ENCODE measurements at places on chromosomes 16 and 17.

- no peak for DNase-seq
Observed at GRCh38 chr17:39080421-39081078, 70.9 kb downstream of the PLXDC1 start.

GRCh38 chr17:36089888-36090836 lies at the start of gene CCL3:
Gene CCL3, minus strand, starts transcription at chr17:36090143. Its CDS starts 85 bp downstream, at chr17:36090058.
- no peak for DNase-seq

GRCh38 chr17:38751144-38751807 lies 1.3 kb upstream of the PSMB3 start:
- DNase-seq: no peak

DNA sequence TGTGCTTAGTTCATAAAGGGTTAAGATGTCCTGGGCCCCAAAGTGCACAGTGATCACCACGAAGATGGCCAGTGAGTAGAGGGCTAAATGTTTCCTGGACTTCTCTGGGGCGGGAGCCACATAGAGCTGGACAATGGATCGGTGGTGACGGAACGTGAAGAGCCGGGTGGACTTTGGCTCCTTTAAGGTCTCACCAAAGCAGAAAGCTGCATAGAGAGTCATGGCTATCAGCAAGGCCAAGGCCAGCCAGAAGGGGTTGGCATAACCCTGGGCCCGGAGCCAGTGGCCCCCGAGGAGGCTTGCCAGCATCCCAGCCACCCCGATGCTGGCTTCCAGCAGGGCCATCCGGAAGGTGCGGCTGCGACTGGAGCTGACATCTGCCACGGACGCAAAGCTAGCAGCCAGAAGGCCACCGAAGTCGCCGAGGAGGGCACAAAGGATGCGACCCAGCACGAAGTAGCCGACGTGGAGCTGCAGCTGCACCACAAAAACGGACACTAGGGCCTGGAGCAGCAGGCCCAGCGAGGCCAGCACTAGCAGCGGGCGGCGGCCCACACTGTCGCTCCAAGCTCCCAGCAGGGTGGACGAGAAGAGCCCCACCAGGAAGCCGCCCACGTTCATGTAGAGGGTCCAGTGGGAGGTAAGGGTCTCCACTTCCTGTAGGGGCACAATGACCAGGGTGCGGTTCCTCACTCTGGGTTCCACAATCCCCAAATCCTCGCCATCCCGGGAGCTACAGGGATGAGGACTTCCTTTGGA lies 1.0 kb downstream of the SLC46A1 start:
- DNase-seq: no peak

DNA sequence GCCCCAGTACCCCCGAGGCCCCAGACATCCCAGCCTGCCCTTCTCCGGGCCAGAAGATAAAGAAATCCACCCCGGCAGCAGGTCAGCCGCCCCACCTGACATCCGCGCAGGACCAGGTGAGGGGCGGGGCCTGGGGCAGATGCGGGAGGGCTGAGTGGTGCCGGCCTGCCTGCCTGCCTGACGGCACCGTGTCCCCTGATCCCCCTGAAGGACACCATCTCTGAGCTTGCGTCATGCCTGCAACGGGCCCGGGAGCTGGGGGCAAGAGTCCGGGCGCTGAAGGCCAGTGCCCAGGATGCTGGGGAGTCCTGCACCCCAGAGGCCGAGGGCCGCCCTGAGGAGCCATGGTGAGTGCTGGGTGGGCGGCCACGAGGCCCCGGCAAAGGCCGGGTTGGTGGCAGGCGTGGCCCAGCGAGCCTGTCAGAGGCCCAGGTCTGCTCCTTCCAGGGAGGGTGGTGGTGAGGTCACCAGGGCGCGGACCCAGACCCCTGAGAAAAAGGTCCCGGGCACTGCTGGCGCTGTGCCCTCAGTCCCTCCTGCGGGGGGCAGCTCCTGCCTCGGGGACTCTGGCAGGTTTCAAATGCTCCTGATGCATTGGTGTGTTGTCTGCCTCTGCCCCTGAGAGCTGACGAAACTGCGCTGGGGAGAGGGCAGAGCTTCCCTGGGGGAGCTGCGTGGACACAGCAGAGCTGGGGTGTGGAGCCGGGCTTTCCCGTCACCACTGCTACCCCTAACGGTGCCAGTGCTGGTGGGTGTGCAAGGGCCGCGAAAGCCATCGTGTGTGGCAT lies 1.2 kb downstream of the CDT1 start:
- no peak for DNase-seq

GRCh38 chr17:72775919-72776318 lies 316.6 kb downstream of the SLC39A11 start:
- no peak for DNase-seq

DNA sequence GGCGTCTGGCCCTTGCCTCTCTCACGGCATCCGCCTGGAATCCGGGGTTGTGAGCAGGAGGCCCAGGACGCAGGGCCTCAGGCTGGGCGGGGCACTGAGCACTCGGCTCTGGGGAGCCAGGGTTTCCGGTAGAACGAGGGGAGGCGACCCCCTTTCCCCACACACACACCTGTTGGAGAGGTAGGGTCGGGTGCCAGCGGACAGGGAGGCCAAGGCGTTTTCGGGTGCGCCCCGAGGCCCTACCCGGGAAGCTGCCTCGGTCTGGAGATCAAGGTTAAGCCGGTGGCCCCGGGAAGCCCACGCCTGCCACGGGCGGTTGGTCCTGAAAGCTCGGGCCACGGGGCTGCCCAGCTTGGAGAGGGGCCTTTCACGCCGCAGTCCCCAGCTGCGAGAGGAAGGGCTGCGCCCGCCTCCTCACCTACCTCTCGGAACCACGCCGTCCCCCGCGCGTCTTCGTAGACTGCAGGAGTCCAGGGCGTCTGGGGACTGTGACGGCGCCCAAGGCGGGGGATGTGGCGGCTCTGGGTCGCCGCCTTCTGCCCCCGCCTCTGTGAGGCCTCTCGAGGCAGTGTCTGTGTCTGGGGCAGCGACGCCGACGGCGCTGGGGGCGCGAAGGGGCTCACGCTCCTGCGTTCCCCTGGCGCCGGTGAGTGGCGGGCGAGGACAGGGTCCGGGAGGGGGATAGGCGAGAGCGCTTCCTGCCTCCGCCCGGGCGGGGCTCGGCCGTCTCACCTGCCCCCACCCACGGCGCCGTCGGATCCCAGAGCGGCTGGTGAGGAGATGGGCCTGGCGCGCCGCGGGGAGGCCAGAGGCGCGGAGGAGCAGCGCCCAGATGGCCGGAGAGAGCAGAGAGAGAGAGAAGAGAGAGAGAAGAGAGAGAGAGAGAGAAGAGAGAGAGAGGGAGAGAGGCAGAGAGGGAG lies 20.3 kb upstream of the HOXB9 start:
- no peak for DNase-seq

DNA sequence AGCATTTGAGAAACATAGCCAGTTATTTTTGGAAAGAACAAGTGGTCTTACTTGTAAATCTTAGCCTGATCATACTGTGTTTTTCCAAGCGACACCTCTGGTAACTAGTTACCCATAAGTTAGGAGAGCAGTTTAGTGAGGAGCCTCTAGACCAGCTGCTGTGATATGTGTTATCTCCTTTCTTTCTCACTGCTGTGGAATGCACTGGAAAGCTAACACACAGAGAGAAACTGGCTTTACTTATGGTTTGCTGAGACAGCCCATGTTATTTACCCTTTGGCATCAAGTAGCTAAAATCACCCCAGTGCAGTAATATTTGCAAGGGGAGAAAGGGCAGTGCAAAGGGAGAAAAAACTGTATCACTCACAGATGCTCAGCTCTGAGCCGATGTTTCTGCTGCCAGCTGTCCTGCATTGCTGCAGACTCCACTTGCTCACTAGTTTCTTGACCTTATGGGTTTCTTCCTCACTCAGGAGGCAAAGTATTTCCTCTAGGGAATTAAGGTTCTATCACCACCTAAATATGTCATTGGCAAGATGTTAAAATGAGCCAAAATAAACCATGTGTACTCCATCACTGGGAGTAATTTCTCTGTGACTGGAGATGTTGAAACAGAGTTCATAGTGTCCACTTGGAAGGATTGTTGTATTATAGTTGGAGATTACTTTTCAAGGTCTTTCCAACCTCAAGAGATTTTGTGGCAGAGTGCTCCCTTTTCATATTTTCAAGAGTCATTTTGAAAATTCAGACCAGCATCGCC lies 2.3 kb downstream of the RBFOX1 start:
- DNase-seq: no peak

DNA sequence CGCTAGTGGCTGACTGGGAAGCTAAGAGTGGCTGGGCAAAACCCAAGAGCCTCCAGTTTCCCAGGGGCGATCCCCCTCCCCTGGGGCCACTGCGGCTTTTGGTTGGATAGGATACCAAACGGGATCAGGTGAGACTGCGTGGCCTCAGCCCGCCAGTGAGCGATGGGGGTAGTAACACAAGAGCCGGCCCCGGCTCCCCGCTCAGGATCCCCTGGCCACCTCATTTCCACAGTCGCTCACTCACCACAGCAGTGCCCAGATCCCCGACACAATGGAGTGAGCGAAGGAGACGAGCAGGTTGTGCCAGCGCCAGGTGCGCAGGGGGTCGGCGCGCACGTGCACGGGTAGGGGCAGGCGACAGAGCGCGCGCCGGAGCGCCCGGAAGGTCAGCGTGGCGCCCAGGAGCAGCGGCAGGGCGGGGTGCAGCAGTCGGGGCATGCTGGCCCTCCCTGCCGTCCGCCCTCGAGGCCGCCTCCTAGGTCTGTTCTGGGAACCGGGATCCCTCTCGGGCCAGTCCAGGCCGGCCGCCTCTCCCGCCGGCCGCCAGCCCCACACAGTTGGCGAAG lies 290 bp downstream of the TLCD1 start:
- peak; percentile 80 for DNase-seq

- no peak for DNase-seq
Observed at GRCh38 chr17:19978805-19979211, 1.2 kb upstream of the AKAP10 start.

- DNase-seq: peak; percentile 35
Observed at GRCh38 chr16:57186872-57187854, 1.0 kb downstream of the RSPRY1 start.

GRCh38 chr17:19412510-19412909 lies 1.5 kb downstream of the RNF112 start:
- no peak for DNase-seq

DNA sequence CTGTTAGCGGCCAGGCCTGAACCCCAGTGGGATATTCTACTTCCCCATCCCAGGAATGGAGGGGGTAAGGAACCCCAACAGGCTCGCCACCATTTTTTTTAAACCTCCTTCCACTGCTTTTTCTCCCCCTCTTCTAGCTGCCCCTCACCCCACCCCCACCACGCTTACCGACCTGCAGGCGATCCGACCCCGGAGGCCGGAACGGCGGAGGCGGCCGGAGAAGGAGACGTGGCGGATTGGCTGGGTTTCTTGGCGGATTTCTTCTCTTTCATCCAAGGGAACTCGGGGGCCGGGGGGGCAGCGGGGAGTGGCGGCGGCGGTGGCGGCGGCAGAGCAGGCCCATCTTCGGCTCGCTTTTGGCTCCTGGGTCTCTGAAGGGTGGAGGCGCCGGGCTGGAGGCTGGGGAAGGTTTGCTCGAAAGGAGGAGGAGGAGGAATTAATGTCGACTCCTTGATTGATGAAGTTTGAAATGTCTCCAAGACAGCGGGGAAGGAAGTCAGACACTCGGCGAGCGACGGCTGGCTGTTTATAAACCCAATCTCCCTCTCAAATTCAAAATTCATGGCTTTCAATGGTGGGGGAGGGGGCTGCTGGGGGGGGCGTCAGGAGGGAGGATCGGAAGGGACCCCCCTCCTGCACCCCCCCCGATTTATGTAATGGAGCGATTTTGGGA lies 424 bp downstream of the HOXB2 start:
- peak; percentile 55 for DNase-seq

DNA sequence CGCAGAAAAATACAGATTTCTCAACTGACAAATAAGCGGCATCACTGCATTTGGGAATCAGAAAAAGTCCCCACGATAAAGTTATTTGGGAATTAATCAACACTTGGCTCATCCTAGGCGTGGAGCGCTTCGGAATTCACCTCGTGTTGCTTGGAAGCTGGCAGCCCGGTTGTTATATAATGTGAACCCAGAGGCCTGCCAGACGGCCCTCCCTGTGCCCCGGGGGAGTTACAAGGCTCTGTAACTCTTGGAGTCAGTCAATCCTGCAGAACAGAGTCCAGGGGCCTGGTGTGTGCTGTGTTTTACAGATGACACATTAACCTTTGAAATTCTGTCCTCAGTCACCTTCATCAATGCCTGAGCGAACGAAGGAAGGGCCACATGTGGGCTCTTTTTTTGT lies 111.1 kb downstream of the PITPNC1 start:
- DNase-seq: no peak

DNA sequence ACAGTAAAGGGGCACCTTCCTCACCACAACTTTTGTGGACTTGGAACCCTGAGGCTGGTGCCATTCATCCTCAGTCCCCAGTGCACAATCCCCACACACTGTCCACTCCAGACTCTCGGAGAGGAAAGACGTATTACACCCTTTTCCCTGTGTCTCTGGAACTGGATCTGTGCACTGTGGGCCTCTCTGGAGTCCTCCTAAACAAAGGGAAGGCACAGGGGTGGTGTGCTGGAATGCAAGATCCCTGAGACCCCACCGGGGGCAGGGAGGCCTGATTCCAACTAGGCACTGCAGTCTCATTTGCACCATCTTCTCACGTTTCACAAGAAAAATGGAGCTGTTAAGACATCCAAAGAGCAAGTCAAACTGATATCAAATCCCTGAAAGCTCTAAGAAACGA lies 89.8 kb downstream of the USP31 start:
- DNase-seq: no peak

- DNase-seq: no peak
Observed at GRCh38 chr17:3513305-3514035, 37.7 kb downstream of the ASPA start.

GRCh38 chr16:31215287-31216162 lies 1.4 kb downstream of the PYDC1 start:
- no peak for DNase-seq

DNA sequence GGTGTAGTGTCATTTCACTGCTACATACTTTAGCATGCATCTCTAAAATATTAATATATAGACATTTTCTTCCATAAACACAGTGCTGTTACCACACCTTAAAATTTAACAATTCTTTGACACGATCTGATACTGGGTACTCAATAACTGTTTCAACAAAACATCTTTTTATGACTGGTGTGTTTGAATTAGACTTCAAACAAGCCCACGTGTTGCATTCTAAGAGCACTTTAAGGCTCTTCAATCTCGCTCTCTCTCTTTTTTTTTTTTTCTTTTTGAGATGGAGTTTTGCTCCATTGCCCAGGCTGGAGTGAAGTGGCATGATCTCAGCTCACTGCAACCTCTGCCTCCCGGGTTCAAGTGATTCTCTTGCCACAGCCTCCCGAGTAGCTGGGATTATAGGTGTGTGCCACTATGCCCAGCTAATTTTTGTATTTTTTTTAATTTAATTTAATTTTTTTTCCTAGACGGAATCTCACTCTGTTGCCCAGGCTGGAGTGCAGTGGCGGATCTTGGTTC lies 15.8 kb upstream of the SLC46A1 start:
- DNase-seq: no peak
